GM10248 (cell line): ENCODE measurements at places on chromosomes 5 and 9.

- no peak for DNase-seq
Observed at GRCh38 chr9:76516350-76516749, 57.4 kb downstream of the GCNT1 start.

DNA sequence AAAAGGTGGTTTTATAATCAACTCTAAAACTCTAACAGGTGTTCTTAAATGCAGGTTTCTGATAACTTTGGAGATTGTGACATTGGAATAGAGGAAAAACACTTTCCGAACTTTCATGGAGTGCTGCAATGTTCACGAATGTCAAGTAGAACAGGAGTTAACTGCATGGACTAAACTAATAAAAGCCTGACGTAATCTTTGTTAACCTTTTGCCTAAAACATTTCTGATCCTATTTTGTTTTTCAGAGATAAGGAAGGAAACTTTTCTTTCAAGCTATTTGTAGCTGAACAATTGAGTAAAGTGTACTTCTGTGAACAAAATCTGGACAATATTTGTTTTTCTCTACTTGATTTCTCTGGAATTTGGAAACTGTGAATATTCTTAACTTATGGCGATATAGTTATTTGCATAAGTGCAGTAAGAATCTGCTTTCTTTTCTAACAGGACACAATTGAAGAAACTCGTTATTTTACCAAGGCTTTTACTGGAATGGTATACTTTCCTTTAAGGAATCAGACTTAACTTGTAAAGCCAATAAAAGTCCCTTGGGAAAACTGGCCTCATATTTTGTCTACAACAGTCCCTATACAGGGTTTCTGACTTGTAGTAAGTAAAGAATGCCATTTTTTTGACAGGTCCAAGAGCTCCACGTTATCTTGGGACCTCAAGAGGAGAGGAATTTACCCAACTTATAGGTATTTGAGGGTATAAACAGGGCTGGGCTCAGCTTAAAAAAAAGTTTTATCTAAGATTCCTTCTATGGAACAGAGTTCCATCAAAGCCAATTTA, 154.7 kb downstream of the NXNL2 start:
- no peak for DNase-seq

- DNase-seq: no peak
Observed at GRCh38 chr5:90868799-90869198, 310.2 kb downstream of the ADGRV1 start.

DNA sequence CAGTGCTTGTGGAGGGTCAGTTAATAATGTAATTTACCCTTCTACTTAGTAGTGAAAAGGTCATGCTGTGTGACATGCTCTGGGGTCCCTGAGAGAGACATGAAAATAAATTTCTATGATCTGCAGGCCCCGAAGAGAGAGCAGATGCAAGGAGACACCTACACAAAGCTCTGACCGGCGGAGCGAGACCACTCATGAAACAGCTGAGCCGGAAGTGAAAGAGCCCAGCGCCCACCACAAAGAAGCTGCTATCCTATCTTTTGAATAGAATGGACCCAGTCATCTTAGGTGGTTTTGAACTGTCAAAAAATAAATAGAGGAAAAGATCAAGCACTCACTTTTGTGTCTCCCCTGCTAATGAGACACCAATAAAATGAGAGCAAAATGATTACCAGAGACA, 190.0 kb downstream of the MED10 start:
- peak; percentile 70 for DNase-seq

GRCh38 chr5:39948341-39948740, 523.6 kb upstream of the DAB2 start:
- no peak for DNase-seq

GRCh38 chr5:38722918-38723317, 122.9 kb upstream of the OSMR start:
- DNase-seq: no peak

DNA sequence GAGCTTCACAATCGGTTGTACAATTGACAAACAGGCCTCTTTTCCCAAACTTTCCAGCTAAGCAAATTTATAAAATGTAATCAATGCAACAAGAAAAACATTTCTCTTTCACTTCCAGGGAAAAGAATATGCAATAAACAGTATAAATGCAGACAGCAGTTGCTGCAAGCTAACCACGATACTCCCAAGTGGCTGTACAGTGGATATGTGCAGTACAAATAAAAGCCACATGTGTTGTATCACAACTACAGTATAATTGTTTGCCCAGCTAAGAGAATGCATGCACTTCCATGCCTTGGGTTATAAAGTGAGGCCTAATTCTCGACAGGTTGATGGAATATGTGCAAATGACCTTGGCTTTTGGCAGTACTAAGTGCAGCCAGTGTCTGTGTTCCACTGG, 16.7 kb upstream of the PDCL start:
- no peak for DNase-seq

DNA sequence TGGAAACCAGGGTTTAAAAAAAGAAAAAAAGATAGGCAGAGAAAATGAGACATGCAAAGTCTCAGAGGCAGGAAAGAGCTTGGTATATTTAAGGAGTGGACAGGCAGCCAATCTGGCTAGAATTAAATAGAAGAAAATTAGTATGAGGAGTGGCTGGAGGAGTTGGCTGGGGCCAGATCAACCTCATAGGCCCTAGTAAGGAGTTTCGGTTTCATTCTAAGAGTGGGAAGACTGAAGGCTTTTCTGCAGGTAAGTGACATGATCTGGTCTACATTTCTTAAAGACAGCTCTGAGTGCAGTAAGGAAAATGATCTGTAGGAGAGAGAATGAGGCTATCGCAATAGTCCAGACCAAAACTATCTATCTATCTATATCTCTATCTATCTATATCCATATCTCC, 27.5 kb downstream of the ADRB2 start:
- peak; percentile 15 for DNase-seq

- DNase-seq: no peak
Observed at GRCh38 chr9:21502586-21502985, 20.5 kb upstream of the IFNE start.

GRCh38 chr9:38673399-38674193, 46.3 kb downstream of the FAM240B start:
- no peak for DNase-seq

GRCh38 chr5:172881691-172882370, 47.8 kb downstream of the ERGIC1 start:
- peak; percentile 77 for DNase-seq

DNA sequence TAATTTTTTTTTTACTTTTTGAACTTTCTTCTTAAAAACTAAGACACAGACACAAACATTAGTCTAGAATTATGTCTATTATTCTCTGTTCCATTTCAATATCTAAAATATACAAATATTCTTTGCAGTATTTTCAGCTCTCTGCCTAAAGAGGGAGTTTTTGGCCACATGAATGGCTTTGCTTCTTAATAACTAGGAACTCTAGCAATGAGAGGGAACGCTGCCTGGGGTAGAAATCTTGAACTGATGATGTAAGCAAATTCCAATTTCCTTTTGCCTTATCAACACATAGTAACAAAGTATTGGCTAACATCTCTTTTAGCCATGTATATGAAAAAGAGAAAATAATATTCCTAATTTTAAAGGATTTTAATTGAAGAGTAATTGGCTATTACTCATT, 51.9 kb downstream of the SLC25A46 start:
- no peak for DNase-seq

- DNase-seq: no peak
Observed at GRCh38 chr5:79856456-79857055, 134.5 kb downstream of the MTX3 start.

DNA sequence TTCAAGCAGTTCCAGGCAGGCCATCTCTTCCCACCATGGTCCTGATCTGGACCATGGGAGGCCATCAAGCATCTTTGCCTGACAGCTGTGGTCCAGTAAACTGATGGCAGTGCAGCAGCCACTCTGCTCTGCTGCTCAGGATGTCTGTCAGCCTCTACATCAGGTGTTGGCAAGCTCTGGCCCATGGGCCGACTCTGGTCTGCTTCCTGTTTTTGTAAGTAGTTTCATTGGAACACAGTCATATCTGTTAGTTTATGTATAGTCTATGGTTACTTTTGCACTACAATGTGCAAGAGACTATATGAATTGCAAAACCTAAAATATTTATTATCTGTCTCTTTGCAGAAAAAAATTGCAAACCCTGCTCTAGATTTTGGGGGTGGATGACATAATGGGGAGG, 225.0 kb downstream of the KCTD16 start:
- DNase-seq: no peak

DNA sequence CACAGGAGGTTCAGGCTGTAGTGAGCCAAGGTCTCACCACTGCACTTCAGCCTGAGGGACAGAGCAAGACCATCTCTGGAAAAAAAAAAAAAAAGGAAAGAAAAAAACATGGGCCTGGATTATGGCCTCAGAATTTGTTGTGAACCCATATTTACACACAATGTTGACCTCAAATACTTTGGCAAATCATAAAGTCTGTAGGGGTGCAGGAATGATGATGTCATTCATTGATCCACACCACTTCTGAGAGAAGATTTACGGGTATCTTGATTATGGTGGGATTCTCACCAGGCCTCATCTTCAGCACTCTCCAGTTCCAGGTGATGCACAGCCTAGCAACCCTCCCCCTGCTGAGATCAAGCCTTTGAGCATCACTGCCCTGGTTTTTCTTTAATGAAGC, 156.9 kb downstream of the CDH6 start:
- no peak for DNase-seq

GRCh38 chr5:96516631-96517071, 83.6 kb upstream of the PCSK1 start:
- DNase-seq: no peak

GRCh38 chr9:114606597-114607207, 4.4 kb upstream of the TMEM268 start:
- DNase-seq: no peak

DNA sequence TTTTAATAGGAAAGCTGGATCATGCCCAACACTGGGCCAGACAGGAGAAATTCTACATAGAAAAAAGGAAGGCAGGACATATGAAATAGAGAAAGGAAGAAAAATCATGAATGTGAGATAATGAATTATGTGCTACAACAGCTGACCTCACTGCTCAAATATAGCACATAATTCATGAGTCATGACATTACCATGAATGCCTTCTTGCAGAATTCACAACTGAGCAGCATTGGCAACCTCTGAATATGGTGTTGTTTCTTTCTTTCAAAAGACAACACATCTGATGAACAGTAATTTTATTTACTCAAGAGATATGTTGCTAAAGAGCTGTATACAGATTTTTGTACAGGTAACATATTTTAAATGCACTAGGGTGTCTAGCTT, 34.4 kb downstream of the APBA1 start:
- no peak for DNase-seq

DNA sequence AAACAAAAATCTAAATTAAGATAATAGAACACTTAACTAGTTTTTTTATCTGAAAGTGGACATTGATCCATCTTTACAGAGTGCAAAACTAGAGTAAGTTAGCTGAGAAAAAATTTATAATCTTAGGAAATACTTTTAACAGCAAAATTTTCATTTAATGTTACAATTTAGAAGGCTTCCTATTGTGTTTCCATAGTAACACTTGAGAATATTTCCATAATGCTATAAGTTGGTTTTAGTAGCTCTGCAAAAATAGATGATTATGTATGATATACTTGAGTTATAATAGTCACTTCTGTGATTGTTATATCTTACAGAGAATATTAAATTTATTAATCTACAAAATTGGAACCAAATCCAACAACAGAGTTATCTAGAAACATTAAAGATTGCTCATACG, 78.6 kb downstream of the MTREX start:
- DNase-seq: no peak

GRCh38 chr9:16413509-16414016, 456.9 kb downstream of the BNC2 start:
- DNase-seq: no peak

DNA sequence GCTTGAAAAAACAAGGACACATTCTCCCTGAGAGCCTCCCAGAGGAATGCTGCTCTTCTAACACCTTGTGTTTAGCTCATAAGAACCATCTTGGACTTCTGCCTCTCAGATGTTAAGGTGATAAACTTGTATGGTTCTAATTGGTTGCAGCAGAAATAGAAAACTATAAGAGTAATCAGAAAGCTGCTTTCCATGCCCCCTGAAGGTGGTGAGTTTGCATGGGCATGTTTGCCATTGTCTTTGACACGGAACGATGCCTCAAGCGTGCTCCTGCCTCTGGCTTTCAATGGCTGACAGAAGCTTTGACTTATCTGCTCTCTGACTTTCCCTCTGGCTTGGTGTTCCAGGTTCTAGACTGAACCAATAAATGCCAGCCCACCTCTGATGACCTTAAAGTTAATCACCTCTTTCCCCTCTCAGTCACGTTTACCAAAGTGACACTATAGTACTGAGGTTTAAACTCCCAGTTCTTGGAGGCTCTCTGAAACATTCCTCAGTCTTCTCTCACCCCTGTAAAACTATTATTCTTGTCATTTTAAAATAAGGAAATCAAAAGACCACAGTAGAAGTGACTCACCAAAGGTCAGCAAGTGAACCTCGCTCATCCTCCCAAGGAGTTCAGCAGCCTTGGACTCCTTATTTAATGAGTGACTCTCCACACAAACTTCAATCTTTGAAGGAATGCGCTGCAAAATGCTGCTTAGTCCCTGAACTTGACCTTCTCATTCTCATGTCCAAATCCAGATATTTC, 103.6 kb downstream of the PIK3R1 start:
- no peak for DNase-seq

- DNase-seq: no peak
Observed at GRCh38 chr9:32672469-32672868, 37.0 kb upstream of the TAF1L start.

DNA sequence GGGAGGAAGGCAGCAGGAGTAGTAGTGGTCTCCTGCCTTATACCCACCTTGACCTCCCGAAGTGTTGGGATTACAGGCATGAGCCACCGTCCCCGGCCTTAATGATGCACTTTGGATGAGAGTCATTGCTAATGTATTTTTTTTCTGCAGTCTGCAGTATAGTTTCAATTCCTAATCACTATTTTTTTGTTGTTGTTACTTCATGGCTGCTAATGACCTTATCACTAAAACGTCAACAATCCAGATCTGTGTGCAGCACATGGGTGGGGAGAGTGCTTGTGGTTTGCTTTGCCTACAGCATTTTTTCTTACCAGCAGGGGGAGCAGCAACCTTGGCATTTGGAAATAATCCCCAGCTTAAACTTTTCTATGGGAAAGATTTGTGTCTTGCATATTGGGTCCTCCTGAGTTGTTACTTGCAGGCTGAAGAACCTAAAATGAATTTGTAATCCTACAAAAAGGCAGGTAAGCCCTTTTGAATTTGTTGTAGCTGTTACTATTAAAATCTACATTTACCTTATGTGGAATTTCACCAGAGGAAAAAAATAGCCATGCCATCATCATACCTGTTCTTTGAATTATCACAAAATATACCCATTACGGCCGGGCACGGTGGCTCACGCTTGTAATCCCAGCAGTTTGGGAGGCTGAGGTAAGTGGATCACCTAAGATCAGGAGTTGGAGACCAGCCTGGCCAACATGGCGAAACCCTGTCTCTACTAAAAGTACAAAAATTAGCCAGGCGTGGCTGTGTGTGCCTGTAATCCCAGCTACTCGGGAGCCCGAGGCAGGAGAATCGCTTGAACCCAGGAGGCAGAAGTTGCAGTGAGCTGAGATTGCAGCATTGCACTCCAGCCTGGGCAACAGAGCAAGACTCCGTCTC, 6.3 kb upstream of the MED7 start:
- peak; percentile 71 for DNase-seq

GRCh38 chr9:127214421-127215267, 49.9 kb upstream of the GARNL3 start:
- peak; percentile 82 for DNase-seq

GRCh38 chr5:144142139-144142823, 28.2 kb downstream of the YIPF5 start:
- peak; percentile 24 for DNase-seq

- DNase-seq: no peak
Observed at GRCh38 chr5:159901308-159901707, 15.0 kb upstream of the ADRA1B start.

GRCh38 chr9:27107241-27107640, 1.8 kb upstream of the TEK start:
- no peak for DNase-seq
